Activated CD8-positive, alpha-beta memory T cell treated with anti-CD3 and anti-CD28 coated beads for 1 hour (primary cell): ENCODE measurements at places on chromosomes 1 and 21.

GRCh38 chr1:198925567-198925966 lies 286.7 kb downstream of the PTPRC start:
- no peak for DNase-seq

DNA sequence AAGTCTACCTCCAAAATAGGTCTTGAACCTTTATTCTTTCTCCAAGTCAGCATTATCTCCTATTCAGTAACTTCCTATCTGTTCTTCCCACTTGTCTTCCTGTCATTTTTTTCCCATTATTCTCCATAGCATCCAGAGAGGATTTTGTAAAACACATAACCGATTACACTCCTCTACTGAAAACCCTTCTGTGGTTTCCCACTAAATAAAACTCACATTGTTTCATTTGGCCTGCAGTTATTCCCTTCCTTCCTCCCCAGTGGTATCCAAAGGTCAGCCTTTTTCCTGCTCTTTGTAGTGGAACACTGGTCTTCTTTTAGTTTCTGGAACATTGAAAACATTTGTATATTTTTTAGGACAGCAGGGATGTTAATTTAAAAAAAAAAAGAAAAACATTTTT lies 266.0 kb downstream of the GPR52 start:
- DNase-seq, result no peak

DNA sequence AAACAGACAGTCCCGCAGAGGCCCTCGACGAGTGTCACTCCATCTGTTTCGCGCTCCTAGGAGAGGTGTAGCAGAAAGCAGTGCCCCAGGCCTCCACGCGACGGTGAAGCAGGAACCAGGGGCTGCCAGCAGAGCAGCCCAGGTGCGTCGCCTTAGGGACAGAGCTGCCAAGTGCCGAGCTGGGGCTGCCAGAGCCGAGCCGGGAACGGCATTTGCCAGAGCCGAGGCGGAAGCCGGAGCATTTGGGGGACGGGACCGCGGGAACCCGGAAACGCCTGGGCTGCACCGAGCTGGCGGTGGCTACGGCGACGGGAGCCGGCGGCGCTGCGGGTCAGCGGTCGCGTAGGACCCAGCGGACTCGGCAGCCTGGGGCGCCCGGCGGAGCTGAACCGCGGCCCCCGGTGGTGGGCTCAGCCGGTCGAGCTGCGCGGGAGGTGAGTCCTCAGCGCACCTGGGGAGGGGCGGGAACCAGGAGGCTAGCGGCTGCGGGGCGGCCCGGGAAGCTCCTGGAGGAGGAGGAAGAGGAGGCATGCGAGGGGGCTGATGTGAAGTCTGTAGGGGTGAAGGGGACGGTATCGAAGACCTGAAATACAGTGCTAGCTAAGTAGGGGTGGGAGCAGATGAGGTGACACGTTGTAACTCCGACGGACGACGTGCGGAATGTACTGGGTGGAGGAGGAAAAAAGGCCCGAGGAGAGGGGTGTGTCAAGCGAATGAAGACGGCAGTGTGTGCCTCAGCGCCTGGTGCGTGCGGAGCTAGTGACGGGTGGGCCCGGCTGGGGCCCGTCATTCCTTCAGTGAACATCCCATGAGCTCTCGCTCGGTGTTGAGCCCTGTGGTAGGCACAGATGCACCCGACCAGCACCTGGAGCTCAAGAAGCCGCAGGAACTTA lies at the start of gene SLC35A3:
Gene SLC35A3 (plus strand): TSS at position 268 of the 893 bp plus-strand sequence. CDS start 23,559 bp downstream, outside the sequence.
- DNase-seq, result peak; percentile 45

DNA sequence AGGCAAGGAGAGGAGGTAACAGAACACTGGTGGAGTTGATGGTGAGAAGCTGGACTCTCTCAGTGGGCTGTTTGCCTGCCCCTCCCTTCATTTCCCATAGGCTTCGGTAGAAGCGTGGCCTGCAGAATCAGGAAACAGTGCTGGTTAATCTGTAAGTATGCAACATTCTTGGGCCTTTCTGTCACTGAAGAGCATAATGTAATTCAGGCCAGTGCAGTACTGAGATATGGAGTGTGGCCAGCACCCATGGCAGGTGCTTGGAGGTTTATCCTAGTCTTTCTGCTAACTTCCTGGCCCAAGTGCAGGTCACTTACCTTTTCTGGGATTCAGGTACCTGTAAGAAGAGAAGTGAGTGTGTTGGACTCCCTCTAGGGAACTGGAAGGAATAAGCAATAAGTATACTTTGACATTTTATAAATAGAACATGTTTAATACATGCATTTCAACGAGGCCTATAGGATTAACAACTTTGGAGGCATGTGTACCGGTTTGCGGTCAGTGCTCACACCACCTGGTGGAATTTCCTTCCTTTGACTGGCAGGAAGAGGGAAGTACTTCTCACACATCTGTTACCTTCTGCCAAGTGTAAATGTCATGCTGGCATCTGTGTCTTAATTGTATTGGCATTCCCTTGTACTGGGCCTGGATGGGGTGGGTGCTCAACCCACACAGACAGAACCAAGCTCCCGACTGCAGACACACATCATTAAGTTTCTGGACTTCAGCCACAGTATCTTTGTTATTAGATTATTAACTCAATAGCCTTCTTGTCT lies 105.5 kb downstream of the KIF26B start:
- no peak for DNase-seq

- DNase-seq, result no peak
Measured at GRCh38 chr1:186295980-186296379, 79.1 kb downstream of the TPR start.

- no peak for DNase-seq
Measured at GRCh38 chr1:62484824-62485468, 48.1 kb downstream of the USP1 start.

DNA sequence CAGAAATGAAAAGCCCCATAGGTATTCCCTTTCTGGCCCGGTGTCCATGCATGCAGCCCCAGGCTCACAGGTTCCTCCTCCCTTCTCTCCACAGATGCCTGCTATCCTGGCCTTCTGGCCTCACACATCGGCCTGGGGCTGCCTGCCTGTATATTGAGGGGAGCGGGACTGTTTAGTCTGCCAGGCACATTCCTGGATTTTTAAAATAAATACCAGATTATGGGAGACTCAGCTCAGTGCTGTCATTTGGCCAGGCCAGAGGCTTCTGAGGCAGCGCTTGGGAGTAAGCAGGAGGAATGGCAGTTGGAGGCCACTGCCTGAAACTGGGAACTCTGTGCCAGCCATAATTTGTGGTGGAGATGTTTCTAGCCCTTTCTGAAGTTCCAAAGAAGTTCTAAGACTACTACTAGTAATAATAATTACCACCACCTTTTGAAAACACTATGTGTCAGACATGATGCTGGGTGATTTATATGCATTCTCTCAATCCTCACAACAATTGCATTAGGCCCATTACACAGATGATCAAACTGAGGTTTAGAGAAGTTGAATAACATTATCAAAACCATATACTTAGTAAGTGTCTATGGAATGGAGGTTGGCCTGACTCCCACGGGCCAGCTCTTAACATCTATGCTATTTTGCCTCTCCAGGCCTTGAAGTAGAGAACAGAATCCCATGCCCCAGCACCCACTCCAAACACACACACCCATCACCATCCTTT lies 107.6 kb downstream of the PLXNA2 start:
- DNase-seq, result no peak

GRCh38 chr21:42356046-42356445 lies 5.3 kb upstream of the TFF2 start:
- no peak for DNase-seq

GRCh38 chr21:34802180-34802899 lies 133.5 kb downstream of the CLIC6 start:
- DNase-seq, result no peak

- no peak for DNase-seq
Measured at GRCh38 chr1:177596485-177596884, 373.4 kb downstream of the SEC16B start.

GRCh38 chr1:36816348-36816747 lies 218.0 kb downstream of the GRIK3 start:
- no peak for DNase-seq

GRCh38 chr1:223513309-223513708 lies 120.1 kb downstream of the CCDC185 start:
- DNase-seq, result no peak

DNA sequence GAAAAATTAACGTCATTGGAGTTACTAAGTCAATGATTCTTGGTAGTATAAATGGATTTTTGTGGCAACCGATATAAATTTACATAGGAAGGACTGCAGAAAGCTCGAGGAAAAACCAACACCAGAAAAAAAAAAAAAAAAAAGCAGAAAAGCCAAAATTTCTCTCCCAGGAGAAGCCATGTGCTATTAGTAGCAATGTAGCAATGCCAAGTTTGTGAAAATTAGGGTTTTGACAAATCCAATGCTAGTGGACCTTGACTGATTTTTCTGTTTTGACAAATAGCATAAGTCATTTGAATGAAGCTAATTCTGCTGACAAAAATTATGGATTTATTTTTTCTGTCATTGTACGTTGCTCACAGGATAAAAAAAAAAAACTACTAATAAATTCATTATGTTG lies 1561.9 kb downstream of the MRPL39 start:
- DNase-seq, result no peak

DNA sequence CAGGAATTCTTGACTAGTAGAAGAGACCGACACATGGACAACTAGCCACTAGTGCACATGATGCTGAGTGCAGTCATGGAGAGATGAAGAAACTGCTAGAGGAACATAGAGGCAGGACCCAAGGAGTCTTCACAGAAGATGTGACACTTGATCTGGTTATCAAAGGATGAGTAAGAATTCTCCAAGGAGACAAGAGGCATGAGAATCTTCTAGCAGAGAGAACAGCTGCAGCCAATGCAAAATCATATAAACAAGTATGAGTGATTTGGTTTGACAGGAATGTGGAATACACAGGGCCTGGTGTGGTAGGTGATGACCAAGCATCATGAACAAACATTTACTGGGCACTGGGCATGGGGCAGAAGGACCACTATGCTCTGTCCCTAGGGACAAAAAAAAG lies 140.9 kb upstream of the CTTNBP2NL start:
- no peak for DNase-seq

DNA sequence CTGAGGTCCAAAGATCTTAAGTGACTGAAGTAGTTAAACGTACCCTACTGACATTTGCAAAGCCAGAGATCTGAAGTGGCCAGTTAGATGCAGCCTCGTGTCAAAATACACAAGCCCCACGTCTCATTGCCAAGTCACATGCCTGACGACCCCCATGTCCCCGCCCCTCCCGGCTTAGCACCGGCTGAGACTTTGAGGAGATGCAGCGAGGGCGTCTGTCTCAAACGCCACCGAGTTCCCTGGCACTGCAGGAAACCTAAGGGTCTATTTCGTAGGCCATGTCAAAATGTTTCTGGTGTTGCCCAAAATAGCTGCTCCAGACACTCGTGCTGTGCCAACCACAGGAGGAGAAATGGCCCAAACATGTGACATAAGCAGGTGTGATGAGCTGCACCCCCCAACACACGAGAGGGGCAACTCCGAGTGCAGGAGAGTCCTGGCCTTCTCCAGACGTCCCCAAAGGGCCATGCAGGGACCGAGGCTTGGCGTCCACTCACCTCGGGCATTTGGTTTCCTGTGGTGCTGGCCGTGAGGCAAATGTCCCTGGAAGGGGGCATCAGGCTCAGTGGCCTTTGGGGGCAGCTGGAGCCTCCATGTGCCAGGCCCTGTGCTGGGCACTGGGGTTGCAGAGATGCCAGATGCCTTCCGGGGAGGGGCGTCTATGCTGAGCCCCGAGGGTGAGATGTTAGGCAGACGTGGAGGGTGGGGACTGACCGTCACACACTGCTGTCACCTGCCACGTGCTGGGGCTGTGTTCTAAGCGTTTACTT lies 67.0 kb downstream of the MATN1 start:
- DNase-seq, result no peak

DNA sequence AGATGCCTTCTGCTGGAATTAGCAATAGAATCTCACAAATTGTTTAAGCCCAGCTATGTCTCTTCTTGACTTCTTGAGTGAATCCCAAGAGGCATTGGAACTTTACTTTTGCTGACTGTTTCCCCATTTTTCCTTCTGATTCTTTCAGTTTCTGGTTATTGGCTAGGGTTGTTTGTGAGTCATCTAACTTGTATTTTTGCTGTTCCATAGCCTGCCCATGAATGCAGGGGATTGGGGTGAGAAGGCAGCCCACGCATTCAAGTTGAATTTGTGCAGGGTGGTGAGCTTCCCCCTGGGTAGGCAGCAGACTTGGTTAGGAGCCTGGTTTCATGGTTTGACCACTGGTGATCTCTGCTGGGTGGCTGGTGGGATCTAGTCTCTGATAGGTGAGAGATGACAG lies 10.4 kb upstream of the KLF17 start:
- DNase-seq, result no peak

GRCh38 chr1:77762072-77762476 lies 2.4 kb upstream of the USP33 start:
- no peak for DNase-seq

- no peak for DNase-seq
Measured at GRCh38 chr1:19358710-19359109, 46.6 kb downstream of the SLC66A1 start.

- DNase-seq, result peak; percentile 61
Measured at GRCh38 chr1:90850898-90851710, 134.0 kb upstream of the BARHL2 start.

- DNase-seq, result no peak
Measured at GRCh38 chr1:1956101-1956500, 37.0 kb upstream of the TMEM52 start.

- no peak for DNase-seq
Measured at GRCh38 chr1:87790756-87791155, 462.1 kb downstream of the LMO4 start.

- DNase-seq, result no peak
Measured at GRCh38 chr1:54608566-54609230, 14.6 kb downstream of the FAM151A start.

DNA sequence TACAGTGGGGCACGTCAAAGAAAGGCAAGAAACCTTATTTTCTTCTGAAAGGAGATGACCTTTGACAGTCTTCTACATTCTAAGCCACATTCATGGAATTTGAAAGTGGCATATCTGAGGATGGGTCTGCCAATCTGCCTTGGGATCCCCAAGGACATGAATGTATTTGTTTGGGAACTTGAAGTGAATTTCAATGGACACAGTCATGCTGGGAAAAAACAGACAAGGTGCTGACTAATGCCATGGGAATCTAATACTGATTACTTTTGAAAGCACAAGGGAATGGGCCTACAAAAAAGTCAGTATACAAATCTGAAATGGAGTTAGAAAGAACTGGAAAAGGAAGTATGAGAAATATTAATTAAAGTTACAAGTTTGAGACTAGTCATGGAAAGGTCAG lies 128.8 kb downstream of the KCNJ6 start:
- DNase-seq, result no peak
